Astrocyte (in vitro differentiated cells and primary cell): ENCODE measurements at places on chromosomes 4 and X. TPM values are rescaled to one million over a fixed set of nuclear protein-coding genes. Genes with fewer than 3 reads are reported as not detected.

DNA sequence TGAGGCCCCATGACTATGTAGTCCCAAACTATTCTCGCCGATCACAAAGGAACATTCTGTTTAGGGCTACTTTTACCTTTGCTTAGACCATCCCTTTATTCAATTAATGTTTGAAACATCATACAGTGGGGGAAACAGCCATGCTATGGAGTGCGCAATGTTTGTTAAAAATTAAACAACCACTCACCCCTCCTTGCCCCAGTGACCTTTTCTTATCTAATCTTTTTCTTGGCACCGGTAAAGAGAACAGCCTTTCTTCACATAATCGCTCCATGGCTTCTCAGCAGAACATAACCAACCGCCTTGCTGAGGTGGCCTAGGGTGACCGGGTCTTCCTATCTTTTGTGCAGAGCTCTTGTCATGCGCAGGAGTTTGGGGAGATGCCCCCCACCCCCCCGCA lies 152.6 kb downstream of the VCX3A start:
- no peaks in the 10 kb centered on the region for H3K4me1 ChIP-seq
- DNase-seq = no peak
- no peak overlapping the region for H3K27ac ChIP-seq
- H3K4me3 ChIP-seq = no peak overlapping the region

DNA sequence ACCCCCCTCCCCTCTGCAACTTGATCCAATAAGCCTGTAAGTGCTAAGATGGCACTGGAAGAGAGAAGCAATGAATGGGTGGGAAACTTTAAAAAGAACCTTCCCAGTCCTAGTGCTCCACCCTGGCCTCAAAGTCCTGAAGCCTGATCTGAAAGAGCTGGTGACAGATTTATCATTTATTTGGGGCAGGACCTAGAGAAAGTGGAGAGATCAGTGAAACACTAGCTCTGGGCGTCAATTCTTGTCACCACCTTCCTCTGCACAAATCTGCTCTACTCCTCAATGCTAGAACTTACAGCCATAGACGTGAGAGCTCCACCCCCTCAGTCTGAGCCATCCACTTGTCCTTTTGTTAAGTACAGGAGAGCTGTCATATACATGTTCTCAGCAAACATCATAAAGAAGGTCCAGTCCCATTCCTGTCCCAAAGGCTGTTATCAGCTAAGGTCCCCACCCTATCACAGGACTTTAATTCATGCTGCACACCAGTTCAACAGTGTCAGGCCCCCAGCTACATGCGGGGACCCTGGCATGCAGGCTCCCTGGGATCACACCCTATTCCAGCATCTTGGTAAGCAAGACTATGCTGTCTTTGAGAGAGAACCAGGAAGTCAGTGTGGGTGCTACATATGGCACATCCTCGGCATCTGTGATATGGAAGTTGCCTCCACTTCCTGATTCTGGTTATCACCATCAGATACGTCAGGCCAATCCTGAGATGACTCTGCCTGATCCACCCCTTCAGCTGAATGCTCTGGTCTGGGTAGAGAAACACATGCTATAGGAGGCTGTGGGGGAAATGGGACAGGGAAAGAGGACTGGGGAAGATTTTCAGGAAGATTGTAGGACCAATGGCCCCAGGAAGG lies 2.3 kb downstream of the P2RY4 start:
- no peak for DNase-seq
- H3K27me3 ChIP-seq = no peaks in the 10 kb centered on the region
- H3K36me3 ChIP-seq = no peaks in the 10 kb centered on the region
- no peak overlapping the region for H3K27ac ChIP-seq
- no peak overlapping the region for H3K4me3 ChIP-seq

DNA sequence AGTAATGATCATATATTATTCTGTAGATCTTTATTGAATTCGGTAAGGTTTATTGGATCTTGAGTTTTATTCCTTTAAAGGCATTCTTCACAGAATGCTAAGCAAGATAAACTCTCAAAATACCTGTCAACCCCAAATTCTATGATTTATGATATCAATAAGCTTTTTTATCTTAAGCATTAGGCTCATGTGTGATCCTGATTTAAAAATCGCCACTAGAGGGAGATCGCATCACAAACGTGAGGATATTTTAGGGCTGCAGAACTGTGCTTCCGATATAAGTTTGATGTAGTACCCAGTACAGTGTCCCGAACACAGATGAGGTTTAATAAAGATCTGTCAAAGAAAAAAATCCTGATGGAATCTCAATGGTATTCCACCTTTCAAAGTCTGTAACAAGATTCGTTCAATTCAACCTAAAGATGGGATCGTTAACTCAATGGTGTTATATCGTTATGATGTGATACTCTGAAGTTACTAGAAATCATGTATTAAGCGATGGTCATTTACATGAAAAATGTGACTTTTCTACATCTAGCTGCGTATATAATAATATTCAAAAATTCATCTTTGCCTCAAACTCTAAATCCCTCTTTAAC lies 169.0 kb downstream of the CORIN start:
- H3K4me3 ChIP-seq = no peak overlapping the region
- no peaks in the 10 kb centered on the region for H3K36me3 ChIP-seq
- H3K4me1 ChIP-seq = no peaks in the 10 kb centered on the region

- no peaks in the 10 kb centered on the region for H3K27me3 ChIP-seq
- H3K36me3 ChIP-seq = no peaks in the 10 kb centered on the region
- H3K27ac ChIP-seq = no peak overlapping the region
Observed at GRCh38 chrX:98379134-98379533, 1495.4 kb downstream of the RPA4 start.

GRCh38 chrX:22999696-23000223 lies at the start of gene DDX53:
Gene DDX53 (plus strand): TSS chrX:22999960. CDS start chrX:23000058, 98 bp downstream.
- no peaks in the 10 kb centered on the region for H3K36me3 ChIP-seq
- H3K4me1 ChIP-seq = no peaks in the 10 kb centered on the region
- H3K4me3 ChIP-seq = no peak within 1 kb of the TSS
- no peak for DNase-seq

- no peak overlapping the region for H3K4me3 ChIP-seq
- H3K4me1 ChIP-seq = peaks cover 7% of the 10 kb centered on the region
- H3K27ac ChIP-seq = peak overlapping the region; percentile 56
- peaks cover 50% of the 10 kb centered on the region for H3K36me3 ChIP-seq
- no peaks in the 10 kb centered on the region for H3K27me3 ChIP-seq
Observed at GRCh38 chrX:103678199-103678993, 8.1 kb downstream of the MORF4L2 start.

DNA sequence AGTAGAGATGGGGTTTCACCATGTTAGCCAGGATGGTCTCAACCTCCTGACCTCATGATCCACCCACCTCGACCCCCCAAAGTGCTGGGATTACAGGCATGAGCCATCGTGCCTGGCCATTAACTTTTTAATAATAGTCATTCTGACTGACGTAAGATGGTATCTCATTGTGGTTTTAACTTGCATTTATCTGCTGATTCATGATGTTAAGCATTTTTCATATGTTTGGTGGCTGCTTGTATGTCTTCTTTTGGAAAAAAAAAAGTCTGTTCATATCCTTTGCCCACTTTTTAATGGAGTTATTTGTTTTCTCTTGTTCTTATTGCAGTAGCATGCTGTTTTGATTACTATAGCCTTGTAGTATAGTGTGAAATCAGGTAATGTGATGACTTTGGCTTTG lies 45.8 kb downstream of the ANXA10 start:
- DNase-seq = peak; percentile 93
- no peaks in the 10 kb centered on the region for H3K27me3 ChIP-seq
- peak overlapping the region; percentile 94 for H3K27ac ChIP-seq
- H3K4me3 ChIP-seq = no peak overlapping the region
- no peaks in the 10 kb centered on the region for H3K36me3 ChIP-seq

GRCh38 chr4:74754218-74754617 lies 40.1 kb downstream of the BTC start:
- H3K4me3 ChIP-seq = no peak overlapping the region
- no peak for DNase-seq
- no peaks in the 10 kb centered on the region for H3K4me1 ChIP-seq
- H3K36me3 ChIP-seq = no peaks in the 10 kb centered on the region
- H3K27ac ChIP-seq = no peak overlapping the region

DNA sequence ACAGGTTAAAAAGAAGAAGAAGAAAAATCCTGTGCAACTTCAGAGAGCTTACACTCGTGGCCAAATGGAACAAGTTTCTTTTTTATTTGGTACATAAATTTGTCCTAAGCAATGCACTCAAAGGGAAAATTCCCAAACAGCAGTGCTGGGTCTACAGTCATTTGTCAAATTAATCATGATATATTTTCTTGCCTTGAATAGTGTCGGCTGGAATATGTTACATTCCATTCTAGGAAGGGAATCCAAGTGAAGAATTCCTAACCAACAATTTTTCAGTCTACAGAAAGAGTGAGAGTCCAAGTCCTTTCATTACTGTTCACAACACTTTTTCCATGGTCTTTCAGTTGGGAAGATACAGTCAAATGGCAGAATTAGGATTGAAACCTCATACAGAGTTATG lies 63.9 kb downstream of the HAND2 start:
- H3K36me3 ChIP-seq = no peaks in the 10 kb centered on the region
- no peaks in the 10 kb centered on the region for H3K27me3 ChIP-seq
- H3K4me3 ChIP-seq = no peak overlapping the region
- H3K27ac ChIP-seq = no peak overlapping the region

DNA sequence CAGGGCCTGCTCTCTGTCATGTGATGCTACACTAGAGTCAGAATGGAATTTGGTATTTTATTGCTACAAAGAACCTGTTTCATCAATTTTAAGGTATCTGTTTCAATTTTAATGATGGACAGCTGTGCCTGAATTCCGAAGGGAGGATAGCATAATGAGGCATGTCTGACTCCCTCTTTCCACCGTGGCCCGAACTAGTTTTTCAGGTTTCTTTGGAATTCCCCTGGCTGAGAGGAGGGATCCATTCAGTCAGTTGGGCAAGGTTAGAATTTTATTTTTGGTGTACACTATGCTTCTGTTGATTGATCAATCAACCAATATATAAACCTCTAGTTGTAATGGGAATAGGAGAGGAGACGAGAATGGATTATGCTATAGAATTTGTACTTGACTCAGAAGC lies 761.8 kb downstream of the FAM133A start:
- no peak overlapping the region for H3K4me3 ChIP-seq
- H3K27ac ChIP-seq = no peak overlapping the region
- no peaks in the 10 kb centered on the region for H3K36me3 ChIP-seq
- no peak for DNase-seq

GRCh38 chrX:47628982-47629381 lies 748 bp downstream of the CFP start:
- no peaks in the 10 kb centered on the region for H3K36me3 ChIP-seq
- H3K4me3 ChIP-seq = no peak overlapping the region
- no peak overlapping the region for H3K27ac ChIP-seq
- no peak for DNase-seq
- H3K4me1 ChIP-seq = no peaks in the 10 kb centered on the region

DNA sequence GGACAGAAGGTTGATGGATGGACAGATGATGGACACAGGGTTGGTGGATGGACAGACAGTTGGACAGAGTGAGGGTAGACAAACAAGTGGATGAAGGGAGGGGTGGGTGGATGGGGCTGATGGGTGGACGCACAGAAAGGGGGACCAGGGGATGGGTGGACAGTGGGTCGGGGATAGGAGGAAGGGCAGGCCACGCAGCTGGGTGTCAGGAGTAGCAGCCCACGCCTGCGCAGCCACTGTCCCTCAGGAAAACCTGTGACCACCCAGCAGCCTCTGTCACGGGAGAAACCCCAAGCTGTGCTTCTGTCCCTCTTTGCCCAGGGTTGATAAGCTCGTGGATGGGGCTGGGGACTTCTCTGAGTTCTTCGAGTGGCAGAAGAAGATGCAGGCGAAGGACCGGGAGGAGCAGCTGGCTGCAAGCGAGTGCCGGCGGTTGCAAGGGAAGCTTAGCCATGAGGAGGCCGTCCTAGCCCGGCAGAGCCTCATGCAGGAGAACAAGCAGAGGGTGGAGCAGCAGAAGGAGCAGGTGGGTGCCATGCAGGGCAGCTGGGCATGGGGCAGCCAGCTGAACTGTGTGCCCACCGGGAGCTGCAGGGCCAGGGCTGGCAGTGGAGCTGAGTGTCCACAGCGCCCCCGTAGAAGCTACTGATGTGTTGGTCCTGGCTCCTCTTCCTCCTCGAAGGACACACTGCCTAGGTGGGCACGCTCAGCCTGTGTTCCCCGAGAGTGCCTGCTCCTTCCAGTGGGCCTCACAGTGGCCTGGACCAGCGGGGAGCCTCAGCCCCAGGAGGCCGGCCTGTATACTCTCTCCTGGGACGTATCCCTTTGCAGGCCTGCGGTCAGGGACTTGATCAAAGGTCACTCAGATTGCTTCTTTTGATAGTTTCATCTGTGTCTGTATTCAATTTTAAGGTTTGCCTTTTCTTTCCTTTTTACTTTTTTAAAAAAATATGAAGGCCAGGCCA lies 16.8 kb upstream of the RNF4 start:
- no peak overlapping the region for H3K4me3 ChIP-seq
- H3K36me3 ChIP-seq = no peaks in the 10 kb centered on the region
- peaks cover 7% of the 10 kb centered on the region for H3K27me3 ChIP-seq
- no peak overlapping the region for H3K27ac ChIP-seq
- no peaks in the 10 kb centered on the region for H3K4me1 ChIP-seq

- DNase-seq = peak; percentile 8
- H3K36me3 ChIP-seq = no peaks in the 10 kb centered on the region
- H3K27ac ChIP-seq = no peak overlapping the region
- no peaks in the 10 kb centered on the region for H3K4me1 ChIP-seq
- no peaks in the 10 kb centered on the region for H3K27me3 ChIP-seq
Observed at GRCh38 chr4:181863856-181864255, 379.3 kb upstream of the TENM3 start.

- no peaks in the 10 kb centered on the region for H3K36me3 ChIP-seq
- peak overlapping the region; percentile 75 for H3K4me3 ChIP-seq
- peaks cover 8% of the 10 kb centered on the region for H3K4me1 ChIP-seq
Observed at GRCh38 chrX:38804682-38805431, 3.6 kb downstream of the MID1IP1 start.

DNA sequence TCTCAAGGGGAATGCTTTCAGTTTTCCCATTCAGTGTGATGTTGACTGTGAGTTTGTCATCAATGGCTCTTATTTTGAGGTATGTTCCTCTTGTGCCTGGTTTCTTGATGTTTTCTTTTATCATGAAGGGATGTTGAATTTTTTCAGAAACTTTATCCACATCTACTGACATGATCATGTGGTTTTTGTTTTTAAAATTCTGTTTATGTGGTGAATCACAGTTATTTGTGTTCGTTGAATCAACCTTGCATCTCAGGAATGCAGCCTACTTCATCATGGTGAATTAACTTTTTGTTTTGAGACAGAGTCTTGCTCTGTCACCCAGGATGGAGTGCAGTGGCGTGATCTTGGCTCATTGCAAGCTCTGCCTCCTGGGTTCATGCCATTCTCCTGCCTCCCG lies 263.1 kb upstream of the KLF3 start:
- H3K4me3 ChIP-seq = no peak overlapping the region
- H3K27me3 ChIP-seq = no peaks in the 10 kb centered on the region
- H3K27ac ChIP-seq = no peak overlapping the region
- H3K4me1 ChIP-seq = no peaks in the 10 kb centered on the region
- peak; percentile 20 for DNase-seq

DNA sequence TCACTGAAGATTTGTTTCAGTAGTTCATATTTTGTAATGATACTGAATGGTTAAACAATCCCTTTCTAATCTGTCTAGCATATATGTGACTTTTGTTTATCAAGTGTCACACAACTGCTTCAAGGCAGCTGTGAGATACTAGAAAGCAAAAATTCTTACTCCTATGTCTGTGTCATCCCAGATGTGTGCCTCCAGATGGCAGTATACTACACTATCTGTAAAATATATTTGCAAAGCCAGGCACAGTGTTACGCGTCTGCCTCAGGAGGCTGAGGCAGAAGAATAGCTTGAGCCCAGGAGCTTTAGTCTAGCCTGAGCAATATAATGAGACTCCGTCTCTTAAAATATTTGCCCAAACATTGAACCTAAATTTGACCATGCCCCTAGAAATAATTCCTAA lies 4.0 kb downstream of the NUDT10 start:
- no peaks in the 10 kb centered on the region for H3K27me3 ChIP-seq
- H3K4me3 ChIP-seq = no peak overlapping the region
- no peak overlapping the region for H3K27ac ChIP-seq

Gene BCLAF3
- total RNA-seq = 8.3 and 9.9 TPM in 2 replicates

Gene CLIC2
- total RNA-seq = 0.27 TPM in 1 of 2 replicates, not detected in the other

Gene NSUN7
- 2.1 and 2.5 TPM in 2 replicates for total RNA-seq

Gene FABP2
- not detected in 2 replicates for total RNA-seq

Gene CLDN22
- total RNA-seq = not detected in 2 replicates
